Endodermal cell (in vitro differentiated cells): ENCODE measurements at places on chromosomes 6 and 20.

DNA sequence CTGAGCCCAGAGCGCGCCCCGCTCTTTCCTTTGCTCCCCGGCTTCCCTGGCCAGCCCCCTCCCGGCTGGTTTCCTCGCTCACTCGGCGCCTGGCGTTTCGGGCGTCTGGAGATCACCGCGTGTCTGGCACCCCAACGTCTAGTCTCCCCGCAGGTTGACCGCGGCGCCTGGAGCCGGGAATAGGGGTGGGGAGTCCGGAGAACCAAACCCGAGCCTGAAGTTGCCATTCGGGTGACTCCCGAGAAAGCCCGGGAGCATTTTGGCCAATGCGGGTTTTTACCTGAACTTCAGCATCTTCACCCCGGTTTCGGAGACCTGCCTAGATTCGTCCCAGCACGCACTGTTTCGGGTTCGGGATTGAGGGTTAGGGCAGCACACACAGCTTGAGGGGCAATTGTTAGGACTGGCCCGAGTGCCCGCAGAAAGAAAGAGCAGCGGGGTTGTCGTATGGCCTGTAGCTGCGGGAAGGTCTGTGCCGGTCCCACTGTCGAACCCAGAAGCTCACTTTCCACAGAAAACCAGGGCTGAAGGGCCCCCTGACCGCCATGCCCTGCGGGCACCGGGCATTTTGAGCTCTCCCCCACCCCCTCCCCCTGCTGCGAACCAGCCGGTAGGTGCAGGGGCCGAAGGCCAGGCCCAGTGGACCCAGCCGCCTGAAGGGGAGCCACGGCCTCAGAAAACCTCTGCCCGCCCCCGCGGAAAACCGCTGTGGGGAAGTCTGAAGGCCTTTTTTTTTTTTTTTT, 2.1 kb downstream of the FOXP4 start:
- peak; percentile 71 for DNase-seq

DNA sequence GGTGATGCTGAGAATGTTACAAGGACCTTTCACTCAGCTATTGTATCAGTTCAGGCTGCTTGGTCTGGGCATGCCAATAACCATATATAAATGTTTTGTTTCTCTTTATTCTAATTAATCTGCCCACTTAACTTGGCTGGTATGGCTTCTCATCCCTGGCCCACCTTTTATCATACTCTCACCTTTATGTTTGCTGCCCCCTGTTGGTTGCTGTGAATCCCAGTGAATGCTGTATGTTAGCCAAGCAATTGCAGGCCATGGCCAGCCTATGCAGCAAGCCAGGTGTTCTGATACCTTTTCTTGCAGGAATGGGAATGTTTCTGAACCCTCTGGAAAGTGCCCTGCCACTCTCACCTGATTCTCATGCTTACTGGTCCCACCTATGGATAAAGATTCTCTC, 54.6 kb downstream of the PCSK2 start:
- peak; percentile 90 for DNase-seq

- DNase-seq, result peak; percentile 90
Observed at GRCh38 chr20:44271915-44272663, 25.0 kb downstream of the GDAP1L1 start.

DNA sequence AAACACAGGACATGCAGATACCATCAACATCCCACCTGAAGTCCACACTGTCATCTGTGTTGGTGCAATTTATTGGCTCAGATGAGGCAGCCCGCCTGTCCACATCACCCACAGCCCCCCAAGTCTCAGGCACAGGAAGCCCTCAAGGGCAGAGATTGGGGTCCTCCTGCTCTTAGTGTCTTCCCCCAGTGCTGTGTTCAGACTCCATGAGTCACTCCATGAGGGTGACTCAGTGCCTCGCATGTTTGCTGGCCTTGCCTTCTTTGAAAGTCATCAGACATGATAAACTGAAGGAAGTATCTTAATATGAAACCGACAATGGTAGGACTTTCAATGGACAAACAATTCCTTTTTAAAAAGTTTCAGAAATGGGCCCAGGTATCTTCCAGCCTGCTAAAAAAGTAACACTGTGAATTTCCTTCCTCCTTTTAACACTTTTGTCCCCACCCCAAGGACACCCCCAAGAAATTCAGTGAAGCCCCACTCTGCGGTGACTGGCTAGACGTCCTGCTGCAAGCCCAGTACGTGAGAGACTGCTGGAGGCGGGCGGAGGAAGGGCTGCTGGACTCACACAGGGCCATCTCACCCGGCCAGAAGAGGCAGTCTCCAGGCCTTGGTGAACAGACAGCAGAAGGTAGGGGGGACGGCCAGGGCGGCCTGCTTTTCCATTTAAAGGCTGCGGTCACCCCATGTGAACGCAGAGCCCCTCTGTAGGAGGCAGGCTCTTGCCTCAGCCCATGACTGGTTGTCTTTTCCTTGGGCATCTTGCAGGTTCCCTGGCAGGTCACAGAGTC, 43.0 kb upstream of the KCNK16 start:
- no peak for DNase-seq

- DNase-seq, result no peak
Observed at GRCh38 chr6:29739136-29739881, 16.1 kb downstream of the HLA-F start.

GRCh38 chr6:135990439-135990838, 138.9 kb downstream of the PDE7B start:
- DNase-seq, result no peak

DNA sequence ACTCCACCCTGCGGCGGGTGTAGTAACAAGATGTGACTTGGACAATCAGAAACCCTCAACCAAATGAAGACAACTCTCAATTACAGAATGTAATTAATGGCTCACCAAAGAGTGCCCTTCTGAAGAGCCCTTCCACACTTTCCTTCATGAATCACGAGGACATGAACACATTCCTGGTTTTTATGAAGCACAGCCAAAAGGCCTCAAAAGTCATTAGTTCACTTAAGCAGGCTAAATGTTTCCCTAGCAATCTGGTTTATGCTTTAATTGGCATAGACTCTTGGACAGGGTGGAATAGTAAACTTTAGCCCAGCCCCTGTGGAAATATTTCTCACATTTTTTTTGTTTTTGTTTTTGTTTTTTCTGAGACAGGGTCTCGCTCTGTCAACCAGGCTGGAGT, 20.5 kb downstream of the CPNE5 start:
- DNase-seq, result no peak

DNA sequence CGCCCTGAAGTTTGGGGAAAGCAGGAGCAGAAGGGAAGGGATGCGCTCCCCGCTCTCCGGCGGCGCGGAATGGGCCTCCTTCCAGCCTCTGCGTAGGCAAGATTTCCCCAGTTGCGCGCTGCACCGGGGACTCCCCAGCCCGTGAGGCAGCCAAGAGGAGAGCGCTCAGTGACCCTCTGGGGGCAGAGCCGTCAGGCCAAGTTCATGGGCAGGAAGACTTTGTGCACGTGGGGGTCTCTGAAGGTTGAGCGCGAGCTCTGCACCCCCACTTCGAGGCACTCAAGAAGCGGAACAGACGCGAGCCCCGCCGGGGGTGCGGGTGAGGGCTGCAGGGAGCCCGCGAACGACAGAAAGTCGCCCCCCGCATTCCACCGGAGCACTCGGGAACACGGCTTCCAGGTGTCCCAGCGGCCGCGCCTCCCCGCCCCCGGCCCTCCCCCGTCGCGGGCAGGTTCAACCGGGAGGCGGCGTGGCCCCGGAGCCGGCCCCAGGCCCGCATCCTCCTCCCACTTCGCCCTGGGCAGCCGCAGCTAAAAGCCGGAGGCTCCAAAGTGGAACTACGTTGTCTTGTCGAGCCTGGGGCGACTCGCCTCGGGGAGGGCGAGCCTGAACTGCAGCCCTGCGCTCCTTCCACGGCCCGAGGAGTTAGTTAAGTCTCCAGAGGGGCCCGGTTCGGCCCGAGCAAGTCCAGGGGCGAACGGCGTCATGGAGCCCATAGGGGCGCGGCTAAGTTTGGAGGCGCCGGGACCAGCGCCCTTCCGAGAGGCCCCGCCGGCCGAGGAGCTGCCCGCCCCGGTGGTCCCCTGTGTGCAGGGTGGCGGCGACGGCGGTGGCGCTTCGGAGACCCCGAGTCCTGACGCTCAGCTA, at the start of gene PPP1R3G:
Gene PPP1R3G, plus strand, starts transcription at position 561 of the 867 bp plus-strand sequence. Its CDS starts 145 bp downstream, at position 706.
- peak; percentile 79 for DNase-seq

- DNase-seq, result peak; percentile 78
Observed at GRCh38 chr20:56400001-56400640, 7.7 kb downstream of the CSTF1 start.

DNA sequence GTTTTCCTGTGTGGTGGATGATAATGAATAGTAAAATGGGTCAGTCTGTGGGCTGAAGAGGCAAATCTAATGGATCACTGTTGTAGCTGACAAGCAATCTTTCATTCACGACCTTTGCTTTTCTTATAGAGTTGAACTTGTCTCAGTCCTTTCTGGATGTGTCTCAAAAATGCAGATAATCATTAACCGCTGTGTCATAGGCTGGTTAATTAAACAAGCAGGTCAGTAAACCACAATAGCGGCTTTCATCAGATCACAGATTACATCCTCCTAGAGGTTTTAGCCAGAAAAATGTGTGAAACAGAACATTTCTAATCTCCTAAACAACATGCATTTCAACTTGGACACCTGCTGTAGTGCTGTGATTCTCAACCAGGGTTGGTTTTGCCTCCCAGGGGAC, 2.5 kb upstream of the METTL24 start:
- no peak for DNase-seq

- no peak for DNase-seq
Observed at GRCh38 chr6:144285548-144285797, 338 bp downstream of the UTRN start.

DNA sequence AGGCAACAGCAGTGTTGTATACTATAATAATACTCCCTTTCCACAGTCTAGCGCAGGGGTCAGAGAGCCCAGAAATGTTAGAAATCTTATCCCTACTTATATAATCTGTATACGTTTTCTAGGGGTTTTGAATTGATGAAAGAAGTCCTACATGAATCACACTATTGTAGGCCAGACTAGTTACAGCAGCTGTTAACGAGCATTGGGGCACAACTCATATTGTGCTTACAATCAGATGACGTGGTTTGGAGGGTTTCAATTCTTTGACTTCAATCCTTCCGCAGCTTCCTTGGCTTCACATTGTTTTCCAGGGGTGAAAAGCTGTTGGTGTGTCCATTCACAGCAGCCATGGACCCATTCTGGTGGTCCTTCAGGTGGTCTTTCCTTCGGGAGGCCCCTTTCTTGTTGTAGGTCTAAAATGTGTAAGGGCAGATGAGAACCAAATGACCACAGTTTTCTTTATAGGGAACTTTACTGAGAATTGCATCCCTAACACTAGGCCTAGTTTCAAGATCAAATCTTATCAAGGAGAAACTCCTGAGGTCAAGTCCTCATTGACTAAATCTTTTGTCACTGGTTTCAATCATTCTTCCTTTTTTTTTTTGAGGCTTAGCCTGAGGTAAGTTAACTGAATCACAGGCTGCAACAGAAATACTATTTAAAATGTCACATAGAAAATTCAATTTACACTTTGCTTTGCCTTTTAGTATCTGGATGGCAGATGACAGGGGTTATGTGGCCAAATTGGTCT, 79.7 kb downstream of the ELOVL5 start:
- no peak for DNase-seq

- DNase-seq, result no peak
Observed at GRCh38 chr20:3164043-3164762, 4.5 kb upstream of the FASTKD5 start.

DNA sequence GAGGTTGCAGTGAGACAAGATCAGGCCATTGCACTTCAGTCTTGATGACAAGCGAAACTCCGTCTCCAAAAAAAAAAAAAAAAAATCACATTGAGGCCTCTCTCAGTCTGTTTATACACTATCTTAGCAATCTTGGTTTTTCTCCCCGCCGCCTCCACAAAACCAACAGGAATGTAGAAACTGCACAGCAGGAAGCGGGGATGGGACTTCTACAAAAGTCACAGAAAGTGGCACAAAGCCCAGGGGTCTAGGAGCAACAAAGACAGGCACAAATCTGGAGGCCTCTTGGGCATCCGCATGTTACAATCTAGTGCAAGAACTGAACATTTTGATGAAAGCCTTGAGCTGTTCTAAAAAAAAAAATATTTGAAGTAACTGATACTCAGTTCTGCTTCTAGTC, 48.6 kb downstream of the KDM1B start:
- DNase-seq, result peak; percentile 33

DNA sequence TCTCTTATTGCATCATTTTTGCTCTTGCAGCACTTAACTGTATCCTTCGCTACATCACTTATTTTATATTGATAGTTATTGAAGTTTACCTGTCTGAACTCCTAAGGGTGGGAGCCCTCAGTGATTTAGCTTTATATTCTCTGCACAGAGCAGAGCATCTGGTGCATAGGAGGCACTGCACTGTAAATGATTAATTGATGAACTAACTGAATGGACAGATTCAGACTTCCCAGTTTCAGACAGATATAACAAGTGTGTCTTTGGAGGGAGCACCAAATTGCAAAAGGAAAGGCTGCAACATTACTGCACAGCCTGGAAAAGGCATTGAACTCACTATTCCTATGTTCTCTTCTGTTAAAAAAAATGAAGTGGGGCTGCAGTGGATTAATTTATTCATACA, 160.3 kb downstream of the EDN1 start:
- DNase-seq, result no peak

- DNase-seq, result no peak
Observed at GRCh38 chr6:127582777-127583462, 5.9 kb downstream of the C6orf58 start.

DNA sequence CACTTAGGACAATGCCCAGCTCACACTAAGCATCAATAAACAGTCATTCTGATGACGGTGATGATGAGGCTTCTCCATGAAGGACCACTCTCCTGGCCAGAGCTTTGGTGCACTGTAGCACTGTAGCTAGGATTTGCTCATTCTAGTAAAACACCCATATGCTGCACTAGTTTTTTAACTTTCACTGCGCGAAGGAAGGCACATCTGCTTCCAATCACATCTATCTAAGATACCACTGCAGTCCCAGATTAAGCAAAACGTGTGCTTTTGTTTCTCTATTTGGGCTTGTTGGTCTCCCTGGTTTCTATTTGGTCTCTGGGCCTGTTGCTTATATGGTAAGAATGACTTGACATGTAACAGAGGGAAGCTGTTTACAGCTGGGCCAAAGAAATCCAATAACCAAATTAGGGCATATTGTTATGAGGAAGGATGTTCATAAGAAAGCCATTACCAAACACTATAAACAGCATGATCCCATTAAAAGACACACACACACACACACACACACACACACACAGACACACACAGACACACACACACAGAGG, 62.4 kb downstream of the FAM229B start:
- DNase-seq, result no peak
